ENCODE measurements at places on chromosomes 11 and 22.
A peak's percentile ranks its signal among the peaks of the same experiment; 100 is the strongest.

DNA sequence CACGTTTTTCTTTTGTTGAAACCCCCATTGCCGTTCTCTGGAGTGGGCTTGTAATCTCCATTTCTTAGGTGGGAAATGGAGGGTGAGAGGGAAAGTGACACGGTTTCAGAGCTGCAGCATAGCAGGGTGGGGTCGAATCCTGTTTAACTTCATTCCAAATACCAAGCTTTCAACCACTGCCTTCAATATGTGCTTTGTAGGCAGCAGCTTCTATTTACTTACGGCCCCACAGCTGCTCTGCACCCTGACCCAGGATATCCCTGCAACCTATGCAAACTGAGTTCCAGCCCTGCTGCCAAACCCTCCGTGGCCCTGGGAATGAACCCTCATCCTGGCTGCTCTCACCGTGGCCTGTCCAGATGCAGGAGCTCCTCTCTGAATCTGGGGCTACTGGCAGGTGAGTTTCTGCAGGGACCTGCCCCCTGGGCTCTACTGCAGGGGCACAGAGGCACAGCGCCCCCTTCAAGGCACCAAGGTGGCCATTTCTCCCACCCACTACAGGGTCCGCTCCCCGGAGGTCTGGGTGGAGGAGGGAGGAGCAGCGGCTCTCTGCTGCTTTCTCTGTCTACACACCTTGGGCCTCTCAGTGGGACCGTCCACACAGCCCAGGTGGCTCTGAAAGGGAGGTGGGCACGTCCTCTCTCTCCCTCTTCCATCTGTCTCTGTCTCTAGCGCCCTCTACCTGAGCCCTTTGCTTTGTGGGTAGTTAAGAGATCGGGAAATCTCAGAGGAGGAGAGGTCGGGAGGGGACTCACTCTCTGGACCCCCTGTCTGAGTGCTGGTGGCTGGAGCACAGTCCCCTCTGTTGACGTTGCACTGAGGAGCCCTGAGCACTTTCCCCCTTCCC, 279.1 kb downstream of the BRD1 start:
- DNase-seq: no peak

DNA sequence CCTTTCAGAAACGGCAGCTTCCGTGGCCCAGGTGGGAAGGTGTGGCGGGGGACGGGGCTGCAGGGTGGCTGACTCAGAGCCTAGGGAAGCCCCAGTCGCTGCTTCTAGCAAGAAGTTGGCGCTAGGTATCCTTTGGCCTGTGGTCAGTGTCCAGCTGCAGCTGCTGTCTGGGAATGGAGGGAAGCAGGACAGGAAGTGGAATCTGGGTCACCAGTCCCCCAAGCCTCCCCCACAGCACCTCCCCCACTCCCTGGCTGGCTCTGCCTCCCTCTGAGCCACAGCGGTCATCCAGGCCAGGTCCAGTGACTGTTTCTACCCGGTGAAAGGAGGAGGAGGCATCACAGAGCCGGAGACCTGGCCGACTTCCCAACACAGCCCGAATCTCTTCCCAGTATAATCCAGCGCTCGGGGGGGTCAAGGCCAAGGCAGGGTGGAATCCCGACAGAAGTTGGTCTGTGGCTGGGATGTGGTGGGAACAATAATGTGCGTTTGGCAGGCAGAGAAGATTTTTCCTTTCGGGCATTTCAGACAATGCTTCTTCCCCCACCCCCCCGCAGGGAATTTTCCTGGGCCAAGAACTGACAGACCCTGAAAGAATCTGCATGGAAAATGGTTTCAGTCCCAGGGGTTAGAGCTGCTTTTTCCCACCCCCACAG, 45.1 kb downstream of the C11orf96 start:
- no peak for DNase-seq

- peak; percentile 38 for DNase-seq
Observed at GRCh38 chr22:45553351-45554039, 50.8 kb downstream of the FBLN1 start.

DNA sequence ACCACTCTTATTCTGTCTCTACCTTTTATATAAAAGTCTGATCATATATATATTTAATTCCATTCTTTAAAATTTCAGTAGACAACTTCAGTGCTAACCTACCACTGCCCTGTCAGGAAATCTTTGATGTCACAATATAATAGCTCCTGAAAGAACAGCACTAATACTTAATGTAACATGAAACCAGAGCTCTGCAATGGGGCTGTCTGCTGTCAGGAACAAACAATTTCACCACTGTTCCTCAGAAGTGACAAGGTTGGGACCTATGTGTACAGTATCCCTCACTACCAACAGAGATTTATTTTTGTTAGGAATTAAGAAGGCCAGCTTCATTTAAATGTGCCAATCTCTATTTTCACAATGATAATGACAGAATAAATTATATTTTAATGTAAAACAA, 165.5 kb upstream of the C11orf58 start:
- no peak for DNase-seq

- DNase-seq: no peak
Observed at GRCh38 chr11:12420706-12421105, 43.3 kb downstream of the PARVA start.

- no peak for DNase-seq
Observed at GRCh38 chr22:31533374-31533773, 37.0 kb downstream of the SFI1 start.

DNA sequence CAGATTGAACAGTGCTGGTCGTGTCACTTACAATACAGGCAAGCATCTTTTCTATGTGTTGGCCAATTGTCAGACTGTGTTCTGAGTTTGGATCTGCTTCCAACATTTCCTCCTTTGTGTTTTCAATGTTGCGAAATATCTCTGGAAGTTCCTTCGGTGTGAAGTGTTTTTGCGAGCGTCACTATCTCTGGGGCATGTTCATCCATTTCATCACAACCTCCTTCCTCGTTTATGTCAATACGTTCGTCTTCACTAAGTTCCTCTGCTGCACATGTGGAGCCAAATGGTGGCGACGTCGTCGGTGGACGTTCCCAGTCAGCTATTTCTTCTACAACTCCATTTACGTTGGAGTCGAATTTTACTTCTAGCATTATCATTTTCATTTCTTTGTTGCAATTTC, 100.2 kb upstream of the LMO1 start:
- no peak for DNase-seq

GRCh38 chr11:116865696-116866095, 28.3 kb upstream of the APOA1 start:
- no peak for DNase-seq

- DNase-seq: no peak
Observed at GRCh38 chr11:127493330-127494022, 492.9 kb upstream of the KIRREL3 start.

- no peak for DNase-seq
Observed at GRCh38 chr11:39541945-39542351, 1917.5 kb downstream of the LRRC4C start.

- no peak for DNase-seq
Observed at GRCh38 chr22:44974454-44974853, 35.4 kb downstream of the PHF21B start.

- DNase-seq: no peak
Observed at GRCh38 chr11:119734788-119735187, 5.8 kb upstream of the NECTIN1 start.

DNA sequence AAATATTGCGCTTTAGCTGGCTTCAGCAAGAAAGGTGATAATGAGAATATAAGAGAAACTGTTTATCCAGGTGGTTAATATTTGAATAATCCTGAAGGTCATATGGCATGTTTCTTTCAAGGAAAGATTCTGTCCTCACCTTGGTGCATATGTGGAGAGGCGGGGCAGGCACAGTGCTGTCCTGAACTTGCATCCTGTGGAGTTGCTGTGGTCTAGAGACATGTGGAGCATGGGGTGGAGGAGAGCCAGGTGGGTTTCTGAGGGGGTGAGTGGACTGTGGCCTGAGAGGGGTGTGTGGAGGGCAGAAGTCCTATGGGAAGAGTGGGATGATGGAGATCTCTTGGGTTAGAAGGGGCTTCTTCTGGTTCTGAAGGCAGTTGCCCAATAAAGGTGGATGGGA, 65.5 kb downstream of the GRIK4 start:
- no peak for DNase-seq

GRCh38 chr22:37884420-37884819, 21.7 kb upstream of the MICALL1 start:
- DNase-seq: no peak

DNA sequence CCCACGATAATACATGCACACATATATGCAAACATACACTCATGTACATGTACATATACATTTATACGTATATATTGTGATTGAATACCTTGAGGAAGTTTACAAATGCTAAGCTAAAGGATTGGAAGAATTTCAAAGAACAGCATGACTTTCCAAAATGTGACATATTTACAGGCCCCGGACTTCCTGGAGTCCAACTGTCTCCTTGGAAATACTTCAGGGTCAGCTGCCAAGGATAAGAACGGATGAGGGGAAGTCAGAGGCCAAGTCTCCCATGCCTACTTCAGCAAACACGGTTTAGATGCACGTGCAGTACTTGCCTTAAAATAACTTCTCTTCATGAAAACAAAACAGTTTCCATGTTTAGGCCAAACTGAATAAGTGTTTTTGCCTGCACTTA, 213.6 kb downstream of the DYNC2H1 start:
- no peak for DNase-seq

DNA sequence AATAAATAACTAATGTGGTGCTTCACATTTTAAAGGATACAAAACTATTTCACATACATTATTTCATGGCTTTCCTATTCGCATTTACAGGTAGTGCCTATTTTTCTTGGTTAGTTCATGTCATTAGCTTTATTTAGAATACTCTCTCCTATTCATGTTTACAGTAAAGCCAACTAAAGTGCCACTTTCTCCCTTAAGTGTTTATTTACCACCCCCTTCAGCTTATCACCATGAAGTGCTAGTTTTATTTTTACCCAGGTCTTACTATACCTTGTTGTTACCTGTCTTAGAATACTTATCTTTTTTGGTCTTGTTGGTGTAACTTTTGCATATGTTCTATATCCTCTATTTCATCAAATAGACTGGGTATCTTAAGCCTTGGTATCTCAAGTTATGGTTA, 715.2 kb upstream of the TENM4 start:
- DNase-seq: no peak

DNA sequence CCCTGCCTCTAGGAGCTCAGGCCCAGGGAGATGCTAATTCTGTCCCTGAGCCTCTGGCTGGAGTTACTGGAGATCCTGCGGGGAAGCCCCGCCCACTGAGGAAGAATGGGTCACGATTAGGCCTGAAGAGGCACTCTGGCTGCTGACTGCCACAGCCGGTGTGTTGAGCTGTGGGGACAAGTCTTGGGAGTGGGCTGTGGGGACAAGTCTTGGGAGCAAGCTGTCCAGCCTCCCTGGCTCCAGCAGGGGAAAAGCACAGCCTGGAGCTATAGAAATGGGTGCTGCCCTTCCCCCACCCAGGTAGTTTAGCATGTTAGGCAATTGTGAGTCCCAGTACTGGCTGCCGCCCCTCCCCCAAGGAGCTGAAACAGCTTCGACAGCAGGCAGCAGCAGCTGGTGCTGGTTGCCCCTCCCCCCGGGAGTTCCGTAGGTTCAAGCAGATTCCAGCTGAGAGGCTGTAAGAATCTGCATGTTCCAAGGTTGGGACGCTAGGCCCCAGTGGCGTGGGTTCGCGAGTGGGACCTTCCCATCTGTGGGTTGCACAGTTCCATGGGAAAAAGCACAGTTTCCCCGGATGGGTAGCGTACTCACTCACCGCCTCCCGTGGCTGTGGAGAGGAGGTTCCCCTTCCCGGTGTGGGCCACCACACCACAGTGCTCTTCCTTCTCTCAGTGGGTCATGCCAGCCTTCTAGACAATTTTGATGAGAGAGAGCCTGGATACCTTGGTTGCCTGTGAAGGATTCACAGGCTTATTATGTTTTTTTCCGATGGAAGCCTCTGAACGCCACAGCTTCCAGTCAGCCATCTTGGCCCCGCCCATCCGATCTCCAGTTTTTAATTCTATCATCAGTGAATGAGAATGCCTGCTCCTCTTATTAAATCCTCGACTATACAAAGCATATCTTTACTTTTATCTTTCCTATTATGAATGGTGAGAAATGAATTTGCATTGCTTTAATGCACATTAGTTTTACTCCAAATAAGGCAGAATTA, 61.5 kb downstream of the MSANTD4 start:
- no peak for DNase-seq

GRCh38 chr22:18032455-18033101, 8.2 kb upstream of the MICAL3 start:
- DNase-seq: no peak

DNA sequence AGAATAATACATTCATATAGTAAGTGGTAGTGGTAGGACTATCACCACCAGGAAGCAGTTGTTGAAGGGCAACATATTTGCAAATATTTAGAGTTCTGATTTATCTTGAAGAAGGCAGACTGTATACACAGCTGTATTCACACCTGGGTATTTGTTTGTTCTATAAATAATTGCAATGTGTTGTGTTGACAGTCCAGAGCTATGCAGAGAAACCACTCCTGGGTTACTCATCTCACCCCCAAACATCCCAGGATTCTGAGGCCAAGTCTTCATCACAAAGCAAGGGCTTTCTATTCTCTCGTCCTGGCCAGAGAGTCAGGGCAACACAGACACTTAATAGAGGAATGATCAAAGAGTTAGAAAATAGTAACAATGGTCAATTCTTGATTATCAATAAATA, 102.1 kb upstream of the FAT3 start:
- no peak for DNase-seq

DNA sequence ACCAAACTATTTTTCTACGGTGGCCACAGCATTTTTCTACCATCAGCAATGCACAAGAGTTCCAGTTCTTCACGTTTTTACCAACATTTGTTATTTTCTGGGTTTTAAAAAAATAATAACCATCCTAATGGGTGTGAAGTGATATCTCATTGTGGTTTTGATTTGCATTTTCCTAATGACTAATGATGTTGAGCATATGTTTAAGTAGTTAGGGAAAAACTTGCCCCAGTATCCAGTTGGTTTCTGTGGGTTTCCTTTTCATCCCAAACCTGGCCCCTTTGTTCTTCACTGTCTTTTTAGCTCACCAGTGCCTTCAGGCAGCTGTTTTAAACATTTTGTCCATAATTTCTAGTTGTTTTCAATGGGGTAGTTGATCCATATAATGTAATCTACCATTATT, 14.7 kb upstream of the PTS start:
- DNase-seq: no peak

DNA sequence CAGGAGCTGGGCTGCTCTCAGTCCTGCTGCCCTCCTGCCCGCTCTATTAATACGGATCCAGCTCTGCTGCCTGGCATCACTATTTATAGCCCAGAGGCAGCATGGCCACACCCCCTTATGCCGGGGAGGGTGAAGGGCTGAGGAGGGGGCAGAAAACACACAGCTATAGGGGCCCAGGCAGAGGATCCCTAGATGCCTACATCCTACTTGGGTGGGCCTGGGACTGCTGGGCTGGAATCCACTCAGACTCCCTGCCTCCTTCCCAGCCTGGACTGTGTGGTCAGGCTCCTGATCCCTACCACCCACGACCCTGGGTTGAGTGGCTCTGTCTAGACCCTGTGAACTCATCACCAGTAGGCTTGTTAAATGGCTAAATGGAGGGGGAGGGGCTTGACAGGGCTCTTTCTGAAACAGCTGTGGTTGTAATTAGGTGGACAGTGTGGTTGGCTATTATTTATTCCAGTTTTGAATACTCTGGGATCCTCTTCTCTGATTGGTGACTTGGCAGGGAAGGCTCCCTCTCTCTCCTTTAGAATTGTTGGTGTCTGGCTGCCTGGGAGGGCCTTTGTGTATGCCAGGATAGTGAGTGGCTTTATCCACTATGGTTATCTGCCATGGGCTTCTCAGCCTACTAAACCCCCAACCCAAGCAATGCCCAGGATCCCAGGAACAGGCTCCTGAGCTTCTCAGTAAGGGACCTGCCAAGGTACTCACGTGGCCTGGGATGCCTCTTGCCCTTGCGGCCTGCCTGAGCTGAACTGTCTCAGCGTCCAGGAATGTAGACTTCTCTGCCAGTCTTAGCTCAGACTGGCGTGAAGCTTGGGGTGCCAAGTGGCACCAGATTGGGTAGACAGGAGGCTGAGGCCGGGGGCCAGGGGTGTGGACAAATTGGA, 15.2 kb downstream of the PHLDB1 start:
- no peak for DNase-seq

- no peak for DNase-seq
Observed at GRCh38 chr22:29734406-29734805, 14.6 kb downstream of the CABP7 start.
